ENCODE measurements at places on chromosomes 2 and 18.

DNA sequence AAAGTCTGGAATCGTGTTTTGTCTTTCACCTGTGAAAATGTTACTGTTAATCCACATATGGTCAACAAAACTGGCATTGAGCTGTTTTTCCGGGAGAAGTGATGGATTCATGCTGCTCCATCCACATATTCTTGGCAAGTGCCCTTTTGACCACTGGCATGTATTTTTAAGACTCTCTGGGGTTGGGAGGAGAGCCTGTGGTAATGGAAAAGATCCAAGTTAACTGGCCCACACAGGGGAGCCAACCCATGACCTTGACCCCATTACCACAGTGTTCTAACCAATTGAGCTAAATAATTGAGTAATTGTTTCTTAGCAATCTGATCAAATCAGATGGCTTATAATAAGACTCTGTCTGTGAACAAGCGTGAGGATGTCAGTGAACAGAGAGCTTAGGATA, 296.2 kb upstream of the NRP2 start:
- no peak for DNase-seq

DNA sequence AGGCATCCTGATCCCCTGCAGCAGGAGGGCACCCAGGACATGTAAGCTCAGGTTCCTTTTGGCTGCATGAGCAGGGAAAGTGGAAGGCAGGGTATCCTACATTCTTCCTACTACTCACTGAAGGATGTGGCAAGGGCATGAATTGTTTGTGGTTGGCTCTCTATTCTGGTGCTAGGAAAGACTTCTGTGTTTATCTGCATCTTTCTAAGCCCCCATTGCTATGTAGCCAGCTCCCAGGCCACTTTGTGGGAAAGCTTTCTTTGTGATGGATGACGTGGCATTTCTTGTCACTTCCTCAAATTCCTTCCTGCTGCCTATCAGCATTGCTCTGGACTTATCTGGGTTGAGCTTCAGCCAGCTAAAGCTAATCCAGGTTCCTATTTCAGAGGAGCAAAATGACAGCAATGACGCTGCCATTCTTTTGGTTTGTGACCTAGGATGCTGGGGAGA, 46.2 kb downstream of the MEIS1 start:
- no peak for DNase-seq

DNA sequence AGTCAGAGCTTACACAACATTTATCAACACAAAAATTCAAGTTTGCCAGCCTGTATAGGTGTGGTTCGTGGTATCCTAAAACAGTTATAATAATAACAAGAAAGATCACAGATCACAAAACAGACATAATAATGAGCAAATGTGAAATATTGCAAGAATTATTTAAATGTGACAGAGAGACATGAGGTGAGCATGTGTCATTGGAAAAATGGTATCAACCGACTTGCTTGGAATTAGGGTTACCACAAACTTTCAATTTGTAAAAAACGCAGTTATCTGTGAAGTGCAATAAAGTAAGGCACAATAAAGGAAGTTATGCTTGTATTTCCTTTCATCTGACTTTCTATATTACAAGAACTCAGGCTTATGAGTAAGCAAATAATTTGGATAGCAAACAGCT, 116.8 kb downstream of the IKZF2 start:
- DNase-seq = no peak

- no peak for DNase-seq
Observed at GRCh38 chr2:39779341-39779851, 338 bp upstream of the THUMPD2 start.

DNA sequence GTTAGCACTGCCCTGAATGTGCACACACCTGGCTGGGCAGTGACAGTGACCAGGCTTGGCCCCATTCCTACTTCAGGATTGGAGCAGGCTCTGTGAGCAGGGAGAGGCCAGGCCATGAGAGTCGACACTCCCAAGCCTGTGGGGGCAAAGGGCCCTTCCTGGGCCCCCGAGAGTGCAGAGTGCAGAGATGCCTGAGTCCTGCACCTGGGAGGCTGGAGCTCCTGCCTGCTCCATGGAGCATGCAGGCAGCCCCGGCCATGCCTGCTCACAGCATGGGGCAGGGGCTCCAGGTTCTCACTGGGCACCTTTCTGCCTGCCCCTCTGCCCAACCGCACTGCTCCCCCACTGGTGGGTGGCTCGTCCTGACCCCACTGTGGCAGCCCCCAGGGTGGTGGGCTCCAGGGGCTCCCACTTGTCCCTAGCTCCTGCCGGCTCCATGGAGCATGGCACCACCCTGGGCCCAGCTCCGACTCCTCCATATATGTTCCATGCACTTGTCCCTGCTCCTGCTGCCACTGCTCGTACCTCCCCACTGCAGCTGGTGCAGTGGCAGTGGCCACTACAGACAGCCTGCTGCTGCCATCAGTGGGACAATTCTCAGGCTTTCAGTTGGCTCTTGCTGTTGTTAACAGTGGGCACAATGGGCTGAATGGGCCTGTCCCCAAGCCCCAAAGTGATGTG, 282.0 kb downstream of the RPRM start:
- DNase-seq = no peak

DNA sequence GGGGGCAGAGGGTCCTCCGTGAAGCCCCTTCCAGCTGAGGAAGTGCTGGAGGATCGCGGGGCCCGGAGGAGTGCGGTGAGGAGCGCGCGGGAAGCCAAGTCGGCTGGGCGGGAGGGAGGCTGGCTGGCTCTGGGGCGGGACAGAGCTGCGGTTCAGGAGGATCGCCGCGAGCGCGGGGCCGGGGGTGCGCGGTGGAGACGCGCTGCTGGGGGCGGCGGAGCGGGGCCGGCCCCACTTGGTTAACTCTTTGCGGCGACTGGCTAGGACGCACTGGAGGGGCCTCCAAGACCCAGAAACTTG, 464 bp downstream of the CYBRD1 start:
- no peak for DNase-seq

GRCh38 chr2:611519-611918, 65.7 kb downstream of the TMEM18 start:
- DNase-seq = no peak

DNA sequence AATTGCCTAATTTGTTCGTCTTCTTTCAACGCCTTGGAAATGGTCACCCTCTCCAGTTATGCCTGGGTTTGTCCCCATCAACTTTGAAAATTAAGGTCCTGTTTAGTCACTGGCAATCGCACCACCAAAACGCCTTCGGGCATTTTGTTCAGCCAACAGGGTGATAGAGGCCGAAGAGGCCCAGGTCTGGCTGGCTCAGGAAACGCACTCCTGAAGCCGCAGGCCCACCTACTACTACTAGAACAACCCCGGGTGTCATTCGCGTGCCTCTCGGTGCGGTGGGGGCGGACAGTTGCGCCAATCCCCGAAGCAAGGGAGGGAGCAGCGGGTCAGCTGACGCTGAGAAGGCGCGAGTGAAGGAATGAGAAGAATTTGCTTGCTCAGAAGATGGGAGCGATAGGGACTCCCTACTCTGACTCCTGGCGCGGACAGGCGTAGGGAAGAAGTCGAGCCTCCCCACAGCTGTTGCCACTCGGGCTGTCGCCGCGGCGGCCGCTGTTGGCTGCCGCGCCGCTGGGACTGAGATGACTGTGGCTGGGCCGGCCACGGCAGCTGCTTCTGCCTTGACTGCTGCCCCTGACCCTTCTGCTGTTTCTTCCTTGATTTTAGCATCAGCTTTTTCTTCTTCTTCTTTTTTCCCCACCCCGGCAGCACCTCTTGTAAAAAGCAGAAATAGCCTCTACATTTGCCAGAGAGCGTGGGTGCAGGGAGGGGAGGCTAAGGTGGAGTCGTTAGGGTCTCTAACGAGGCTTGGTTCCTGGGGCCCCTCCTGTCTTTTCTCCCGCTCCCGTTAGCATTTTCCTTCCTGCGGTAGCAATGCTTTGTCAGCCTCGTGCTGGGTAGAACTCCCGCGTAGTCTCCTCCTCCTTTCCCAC, 387.6 kb downstream of the FIGN start:
- DNase-seq = no peak

DNA sequence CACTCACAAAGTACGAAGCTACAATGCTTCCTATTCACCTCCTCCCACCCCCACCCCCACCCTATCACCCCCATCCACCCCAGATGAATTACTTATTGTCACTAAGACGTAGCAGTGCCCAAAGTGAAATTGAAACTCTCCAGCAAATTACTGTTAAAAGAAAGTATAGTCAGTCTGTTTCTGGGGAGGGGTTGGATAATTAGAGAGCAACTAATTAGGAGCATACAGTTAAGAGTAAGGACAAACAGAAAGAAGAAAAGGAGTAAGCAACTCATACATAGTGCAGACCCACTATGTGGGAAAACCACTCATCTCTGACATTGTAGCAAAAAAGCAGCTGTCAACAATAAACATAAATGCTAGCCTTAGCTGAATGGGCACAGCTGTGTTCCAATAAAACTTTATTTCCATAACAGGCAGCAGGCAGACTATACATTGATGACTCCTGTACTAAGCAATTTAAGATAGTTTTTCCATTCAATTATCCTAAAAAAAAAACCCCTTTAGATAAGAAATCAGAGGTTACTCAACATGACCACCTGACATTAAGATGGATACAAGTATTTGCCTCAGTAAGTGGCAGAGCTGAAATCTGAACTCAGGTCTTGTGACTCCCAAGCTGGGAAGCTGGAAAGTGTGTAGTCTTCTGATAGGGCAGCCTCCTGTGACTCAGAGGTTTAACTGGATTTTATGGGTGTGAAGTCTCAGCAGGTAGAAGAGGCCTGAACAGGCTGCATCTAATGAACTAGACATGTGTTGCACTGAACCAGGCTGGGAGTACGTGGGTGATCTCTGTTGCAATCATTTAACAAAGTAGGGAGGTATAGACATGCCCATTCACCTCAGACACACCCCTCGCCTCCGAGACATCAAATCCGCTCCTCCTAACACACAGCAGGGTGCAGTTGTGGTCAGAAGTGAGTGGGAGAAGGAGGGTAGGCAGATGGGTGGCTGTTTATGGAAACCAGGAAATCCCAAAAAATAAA, 171.8 kb upstream of the KLF7 start:
- DNase-seq = no peak

- no peak for DNase-seq
Observed at GRCh38 chr2:63875131-63875527, 33.4 kb downstream of the UGP2 start.

- DNase-seq = no peak
Observed at GRCh38 chr18:22318745-22319407, 98.8 kb downstream of the CTAGE1 start.

GRCh38 chr2:235384624-235385023, 109.2 kb upstream of the AGAP1 start:
- DNase-seq = no peak

GRCh38 chr2:239461291-239462190, 60.7 kb upstream of the HDAC4 start:
- DNase-seq = no peak

DNA sequence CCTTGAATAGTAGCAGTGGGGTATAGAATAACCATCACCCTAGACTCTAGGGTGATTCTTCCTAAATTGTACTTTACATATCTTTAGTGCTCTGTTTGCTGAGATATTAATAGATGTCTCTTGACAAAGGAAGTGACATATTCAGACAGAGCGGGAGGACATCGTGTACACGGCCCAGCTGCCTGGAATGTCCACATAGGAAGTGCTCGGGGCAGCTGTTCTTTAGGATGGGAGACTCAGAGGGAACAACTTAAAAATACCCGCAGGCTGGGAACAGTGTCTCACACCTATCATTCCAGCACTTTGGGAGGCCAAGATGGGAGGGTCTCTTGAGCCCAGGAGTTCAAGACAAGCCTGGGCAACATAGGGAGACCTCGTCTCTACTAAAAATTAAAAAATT, 206.1 kb downstream of the FAM210A start:
- DNase-seq = no peak

DNA sequence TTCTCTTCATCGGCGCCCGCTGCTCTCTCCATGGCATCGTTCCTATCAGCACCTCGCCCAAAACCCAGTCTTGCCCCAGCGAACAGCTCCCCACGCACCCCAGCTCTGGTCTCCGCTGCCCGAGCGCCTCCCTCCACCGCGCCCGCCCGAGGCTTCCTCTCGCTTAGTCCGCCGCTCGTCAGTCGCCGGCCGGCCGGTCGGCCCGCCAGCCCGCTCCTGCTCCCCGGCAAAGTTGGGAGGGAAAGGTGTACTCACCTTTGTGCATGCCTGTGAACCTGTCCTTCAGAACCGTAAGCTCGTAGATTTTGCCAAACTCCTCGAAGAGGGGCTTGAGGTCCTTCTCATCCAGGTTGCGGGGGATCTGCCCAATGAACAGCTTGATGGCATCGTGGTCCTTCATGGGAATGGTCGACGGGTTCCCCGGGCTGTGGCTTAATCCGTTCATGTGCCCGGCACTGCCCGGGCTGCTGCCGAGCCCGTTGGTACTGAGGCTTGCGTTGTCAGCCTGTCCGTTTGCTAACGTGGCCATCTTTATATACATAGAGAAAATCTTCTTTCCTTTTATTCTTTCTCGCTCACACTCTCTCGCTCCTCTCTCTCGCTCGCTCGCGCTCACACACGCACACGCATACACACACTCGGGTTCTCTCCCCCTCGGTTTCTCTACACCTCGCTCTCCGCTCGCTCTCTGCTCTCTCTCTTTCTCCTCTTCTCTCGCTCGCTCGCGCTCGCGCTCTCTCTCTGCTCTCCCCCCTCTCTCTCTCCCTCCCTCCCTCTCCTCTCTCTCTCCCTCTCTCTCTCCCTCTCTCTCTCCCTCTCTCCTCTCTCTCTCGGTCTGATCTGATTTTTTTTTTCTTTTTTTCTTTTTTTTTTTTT, at the start of gene CELF4:
Gene CELF4, minus strand, starts transcription at position 698 of the 876 bp plus-strand sequence.
- peak; percentile 77 for DNase-seq

DNA sequence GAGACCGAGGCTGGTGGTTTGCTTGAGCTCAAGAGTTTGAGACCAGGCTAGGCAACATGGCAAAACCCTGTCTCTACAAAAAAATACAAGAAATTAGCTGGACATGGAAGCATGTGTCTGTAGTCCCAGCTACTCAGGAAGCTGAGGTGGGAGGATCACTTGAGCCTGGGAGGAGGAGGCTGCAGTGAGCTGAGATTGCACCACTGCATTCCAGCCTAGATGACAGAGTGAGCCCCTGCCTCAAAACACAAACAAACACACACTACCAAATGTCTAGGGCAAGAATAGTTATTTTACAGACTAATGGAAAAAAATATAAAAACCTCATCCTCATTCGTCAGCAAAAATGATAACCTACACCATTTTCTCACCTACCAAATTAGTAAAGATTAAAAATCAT, 15.3 kb downstream of the BUB1 start:
- no peak for DNase-seq

DNA sequence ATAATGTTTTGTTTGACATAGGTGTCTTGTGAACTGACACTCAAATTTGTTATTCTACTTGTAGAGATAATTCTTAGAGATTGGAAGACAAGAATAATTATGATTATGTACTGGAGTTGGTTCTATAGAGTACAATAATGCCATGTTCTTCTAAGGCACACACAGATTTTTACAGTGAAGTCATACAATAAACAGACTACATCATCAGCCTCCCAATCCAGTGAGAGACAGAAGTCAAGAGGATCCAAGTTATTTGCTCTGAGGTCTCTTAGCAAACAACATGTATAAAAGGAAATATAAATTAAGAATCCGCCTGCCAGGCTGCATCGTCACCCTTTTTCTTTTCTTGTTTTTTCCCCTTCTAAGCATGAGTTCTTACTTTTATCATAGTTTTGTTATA, 613.5 kb upstream of the SETBP1 start:
- peak; percentile 6 for DNase-seq

DNA sequence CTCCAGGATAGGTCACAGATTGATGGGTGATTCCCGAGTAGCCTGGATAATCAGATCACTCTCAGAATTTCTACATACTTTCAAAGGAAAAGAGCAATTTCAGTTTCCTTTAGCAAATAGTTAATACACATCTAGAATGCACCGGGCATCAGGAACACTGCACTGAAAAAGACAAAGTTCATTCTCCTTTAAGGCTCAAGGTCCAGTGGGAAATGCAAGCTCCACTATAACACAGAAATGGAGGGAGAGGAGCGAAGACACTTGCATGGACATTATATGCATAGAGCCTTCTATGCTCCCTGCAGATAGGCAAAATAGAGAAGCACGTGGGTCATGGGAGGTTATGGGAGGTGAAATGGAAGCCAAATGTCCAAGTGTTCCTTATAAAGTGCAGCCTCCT, 49.1 kb downstream of the SLC9A4 start:
- DNase-seq = no peak

Data from NCI-H345 (cell line).